ENCODE measurements at places on chromosomes 4 and X.

DNA sequence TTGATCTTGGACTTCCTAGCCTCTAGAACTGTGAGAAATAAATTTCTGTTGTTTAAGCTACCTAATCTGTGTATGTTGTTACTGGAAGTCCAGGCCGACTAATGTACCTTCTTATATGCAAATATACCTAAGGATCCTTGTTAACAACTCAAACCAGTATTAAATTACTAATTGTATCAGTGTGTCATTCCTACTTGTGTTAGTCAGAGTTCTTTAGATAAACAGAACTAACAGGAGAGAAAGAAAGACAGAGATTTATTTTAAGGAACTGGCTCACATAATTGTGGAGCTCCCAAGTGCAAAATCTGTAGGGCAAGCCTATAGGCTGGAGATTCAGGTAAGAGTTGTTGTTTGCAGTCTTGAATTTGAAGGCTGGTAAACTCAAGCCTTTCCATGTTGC, 120.0 kb downstream of the ADGRL3 start:
- no peak for DNase-seq

GRCh38 chr4:77358315-77358928, 201.4 kb downstream of the CCNG2 start:
- peak; percentile 42 for DNase-seq

GRCh38 chrX:66638591-66639500, at the start of gene EDA2R:
EDA2R (minus strand) TSS chrX:66639078; CDS start chrX:66616020, 23,058 bp downstream.
- peak; percentile 66 for DNase-seq

DNA sequence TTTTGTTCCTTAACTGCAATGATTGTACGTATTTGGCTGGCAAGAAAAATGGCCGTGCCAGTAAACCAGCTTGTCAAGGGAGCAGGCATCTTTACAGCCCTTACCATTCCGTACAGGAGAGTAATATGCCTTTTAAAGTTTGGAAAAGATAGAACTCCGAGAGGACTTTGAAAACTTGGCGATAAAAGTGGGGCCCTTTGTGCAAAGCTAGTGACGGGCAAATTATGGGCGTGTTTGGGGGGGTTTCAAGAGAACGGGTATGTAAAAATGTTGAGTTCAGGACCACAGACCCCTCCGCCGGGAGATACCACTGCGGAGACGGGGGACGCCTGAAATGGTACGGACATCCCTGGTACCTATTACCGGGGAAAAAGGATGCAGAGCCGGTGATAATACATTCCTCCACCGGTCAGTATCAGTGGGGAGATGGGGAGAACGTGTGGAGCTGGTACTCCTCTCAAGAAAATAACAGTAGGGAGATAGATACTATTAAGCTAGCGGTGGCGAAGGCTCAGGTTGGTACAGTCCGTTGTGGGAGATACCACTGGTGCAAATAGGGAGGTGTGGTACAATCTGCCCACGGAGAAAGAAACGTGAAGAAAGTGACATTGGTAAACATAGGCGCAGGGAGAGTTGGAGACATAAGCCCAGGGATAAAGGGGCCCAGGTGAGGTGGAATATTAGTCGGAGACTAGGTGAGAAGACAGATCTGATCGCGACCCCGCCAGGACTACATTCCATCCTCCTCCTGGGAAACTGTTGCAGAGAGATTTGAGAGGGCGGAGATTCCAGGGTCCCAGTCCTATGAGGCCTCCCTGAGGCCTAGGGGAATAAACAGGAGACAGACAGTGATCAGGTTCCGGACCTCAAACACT, 14.5 kb downstream of the SPACA5 start:
- DNase-seq, result peak; percentile 86

- no peak for DNase-seq
Observed at GRCh38 chr4:68581383-68582338, 5.5 kb upstream of the UGT2B17 start.

GRCh38 chr4:166875821-166876220, 358.5 kb downstream of the SPOCK3 start:
- no peak for DNase-seq

All from SK-N-SH (cell line).